ENCODE measurements at places on chromosomes 5 and 9. TPM values are rescaled to one million over a fixed set of nuclear protein-coding genes. Genes with fewer than 3 reads are reported as not detected.

Gene F2RL2
- 0.75 TPM for total RNA-seq

Gene LRRC19
- not detected for total RNA-seq

Gene PCDHA9
- under 0.01 TPM for total RNA-seq

Gene MORN5
- total RNA-seq = not detected

Gene SLC34A1
- total RNA-seq = not detected

Gene S1PR3
- total RNA-seq = 46.5 TPM

Gene FOXD4L6
- under 0.01 TPM for total RNA-seq

Gene RASEF
- 0.30 TPM for total RNA-seq

Gene GLE1
- 24.5 TPM for total RNA-seq

Gene IFNK
- total RNA-seq = not detected

Gene OTP
- total RNA-seq = not detected

Gene MUSK
- total RNA-seq = not detected

Gene JAKMIP2
- not detected for total RNA-seq

Gene TLN1
- total RNA-seq = 309 TPM

Gene LCP2
- not detected for total RNA-seq

Gene ANKRD31
- 0.08 TPM for total RNA-seq

Gene ZNF79
- total RNA-seq = 12.2 TPM

Gene ARID3C
- total RNA-seq = 0.08 TPM

Gene GLRA1
- total RNA-seq = not detected

Gene ENHO
- total RNA-seq = not detected

Gene EXD3
- total RNA-seq = 13.5 TPM

Gene CDK9
- total RNA-seq = 66.2 TPM

Gene KIF24
- total RNA-seq = 0.68 TPM

Gene GRXCR2
- total RNA-seq = not detected

Gene KIF3A
- total RNA-seq = 7.4 TPM

Gene PCDHB2
- total RNA-seq = 1.1 TPM

Gene CA9
- total RNA-seq = 0.98 TPM

Gene SLC6A19
- not detected for total RNA-seq

Gene SLC36A3
- total RNA-seq = not detected

Gene TPM2
- total RNA-seq = 1,197 TPM

Gene PCDHB16
- total RNA-seq = 0.70 TPM

Gene IFNA21
- not detected for total RNA-seq

Gene SHOC1
- not detected for total RNA-seq

Gene BTNL3
- not detected for total RNA-seq

Gene RANBP3L
- total RNA-seq = 0.08 TPM

Gene IL9
- total RNA-seq = not detected

Gene CBY3
- not detected for total RNA-seq

Gene CORO2A
- 0.15 TPM for total RNA-seq

Gene MRPL50
- total RNA-seq = 8.3 TPM

Gene DOCK8
- total RNA-seq = not detected

Gene SLC6A7
- not detected for total RNA-seq

Gene SLC4A9
- total RNA-seq = not detected

Gene PPP6C
- 9.5 TPM for total RNA-seq

Gene NR2F1-AS1
- total RNA-seq = 24.2 TPM

Gene SLC25A48
- total RNA-seq = not detected

Gene SYK
- not detected for total RNA-seq

Gene CDC14B
- total RNA-seq = 13.5 TPM

Gene CD74
- 0.15 TPM for total RNA-seq

Gene PDZD2
- 0.23 TPM for total RNA-seq

Gene SPAG8
- 1.2 TPM for total RNA-seq

Gene NOL6
- 27.1 TPM for total RNA-seq

Gene PCDHA2
- 0.08 TPM for total RNA-seq

Gene RNF208
- not detected for total RNA-seq

Gene GABRA6
- not detected for total RNA-seq

Gene SPATA31D4
- not detected for total RNA-seq

Gene GARIN3
- total RNA-seq = not detected
